Suprapubic skin (tissue), 4 donors: ENCODE measurements at places on chromosomes 1 and 21.

DNA sequence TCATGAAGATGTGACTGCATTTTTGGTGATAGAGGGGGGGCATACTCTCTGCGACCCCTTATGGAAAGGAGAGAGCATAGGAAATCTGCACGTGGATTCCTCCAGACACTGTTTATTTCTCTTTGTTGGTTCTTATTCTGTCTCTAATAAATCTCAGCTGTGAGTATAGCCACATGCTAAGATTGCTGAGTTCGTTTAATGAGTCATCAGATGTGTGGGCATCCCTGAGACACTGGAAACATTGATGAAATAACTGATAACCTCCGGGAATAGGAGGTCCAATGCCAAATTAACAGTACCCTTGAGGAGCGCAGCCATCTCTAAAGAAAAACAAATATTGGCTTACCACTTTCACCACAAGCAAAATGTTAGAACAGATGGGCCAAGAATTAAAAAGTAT, 880.2 kb upstream of the NEGR1 start:
- DNase-seq = no peak

- DNase-seq = no peak
Observed at GRCh38 chr1:99669821-99670220, 23.9 kb downstream of the PALMD start.

GRCh38 chr1:47781171-47781959, 215.8 kb downstream of the TRABD2B start:
- DNase-seq = no peak

- DNase-seq = no peak
Observed at GRCh38 chr1:216765346-216766300, 42.4 kb upstream of the ESRRG start.

- DNase-seq = no peak
Observed at GRCh38 chr1:159935719-159936272, 9.6 kb downstream of the IGSF9 start.

GRCh38 chr1:179921472-179921871, 33.1 kb upstream of the CEP350 start:
- no peak for DNase-seq

- DNase-seq = no peak
Observed at GRCh38 chr1:240766831-240767230, 154.9 kb upstream of the GREM2 start.

- DNase-seq = peak; percentile 62
Observed at GRCh38 chr1:8345621-8346415, 27.9 kb downstream of the SLC45A1 start.

DNA sequence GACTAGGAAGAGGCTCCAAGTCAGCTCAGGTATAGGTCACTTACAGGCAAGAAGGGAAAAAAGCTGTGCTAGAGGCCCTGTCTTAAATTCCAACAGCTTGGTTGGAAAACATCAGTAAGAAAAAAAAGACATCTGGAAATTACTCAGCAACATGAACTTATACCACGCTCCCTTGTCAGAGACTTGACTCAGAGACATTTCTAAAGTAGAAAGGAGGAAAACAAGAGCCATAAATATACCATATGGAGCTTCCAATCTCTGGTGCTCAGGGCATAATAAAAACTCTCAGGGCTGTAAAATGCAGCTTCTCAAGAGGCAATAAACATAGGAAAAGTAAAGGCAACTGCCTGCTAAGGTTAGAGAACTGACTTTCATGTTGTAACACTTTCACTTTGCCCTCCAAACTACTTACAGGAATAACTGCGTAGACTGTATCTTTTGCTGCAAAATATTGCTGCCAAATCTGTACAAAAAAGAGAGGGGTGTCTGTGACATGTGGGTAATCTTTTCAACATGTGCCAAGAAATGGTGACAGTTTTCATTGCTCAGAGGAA, 14.7 kb downstream of the ATPAF1 start:
- DNase-seq = no peak

DNA sequence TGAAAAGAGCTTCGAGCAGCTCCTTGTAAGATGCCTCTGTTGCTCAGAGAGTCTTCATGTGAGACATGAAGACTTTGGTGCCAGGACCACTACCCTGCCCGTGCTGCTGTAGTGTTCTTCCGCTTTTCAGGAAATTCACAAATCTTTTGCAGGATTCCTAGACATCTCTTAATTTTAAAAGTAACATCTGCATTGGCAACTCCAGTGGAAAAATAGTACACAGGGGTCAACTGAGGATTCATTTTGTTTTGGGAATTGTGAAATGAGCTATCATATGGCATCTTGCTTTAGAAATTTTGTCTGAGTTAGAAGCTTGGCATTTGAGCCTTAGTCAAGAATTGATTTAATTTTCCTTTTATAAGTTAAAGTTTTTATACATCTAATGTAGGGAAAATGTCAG, 7.2 kb downstream of the PRDM2 start:
- DNase-seq = no peak

DNA sequence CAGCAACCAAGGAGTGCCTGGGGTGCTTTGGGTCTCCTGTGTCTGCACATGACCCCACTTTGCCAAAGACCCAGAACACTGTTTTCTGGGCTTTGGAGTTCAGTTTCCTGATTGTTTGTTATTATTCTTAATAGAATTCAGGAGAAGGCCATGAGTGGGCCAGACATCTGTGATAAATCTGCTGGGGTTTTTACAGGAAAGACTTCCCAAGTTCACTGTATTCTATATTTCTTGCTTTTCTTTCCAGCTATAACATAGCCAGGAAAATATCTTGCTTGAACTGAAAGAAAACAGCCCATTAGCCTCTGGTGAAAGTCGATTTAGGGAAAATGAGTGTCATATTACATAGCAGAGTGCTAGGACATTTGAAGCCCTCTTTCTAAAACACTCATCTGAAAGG, 345.1 kb upstream of the USP24 start:
- DNase-seq = no peak

DNA sequence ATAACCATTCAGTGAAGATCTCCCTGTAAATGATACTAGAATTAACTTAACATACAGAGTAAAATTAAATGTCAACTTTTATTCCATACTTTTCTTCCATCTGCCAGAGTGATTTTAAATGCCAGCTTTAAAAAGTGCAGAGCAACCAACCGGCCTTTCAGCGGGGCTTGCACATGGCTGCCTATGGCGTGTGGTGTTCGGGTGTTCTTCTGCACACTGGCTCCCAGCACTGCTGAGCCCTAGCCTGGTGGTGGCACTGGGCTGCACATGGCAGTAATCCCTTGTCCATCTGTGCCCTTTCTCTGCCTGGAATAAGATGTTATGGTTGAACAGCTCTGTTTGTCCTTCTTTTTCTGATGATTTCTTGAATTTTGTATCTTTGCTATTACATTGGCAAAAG, 156.3 kb downstream of the SNX7 start:
- no peak for DNase-seq

- DNase-seq = peak; percentile 85
Observed at GRCh38 chr1:23452011-23452411, 27.5 kb upstream of the TCEA3 start.

DNA sequence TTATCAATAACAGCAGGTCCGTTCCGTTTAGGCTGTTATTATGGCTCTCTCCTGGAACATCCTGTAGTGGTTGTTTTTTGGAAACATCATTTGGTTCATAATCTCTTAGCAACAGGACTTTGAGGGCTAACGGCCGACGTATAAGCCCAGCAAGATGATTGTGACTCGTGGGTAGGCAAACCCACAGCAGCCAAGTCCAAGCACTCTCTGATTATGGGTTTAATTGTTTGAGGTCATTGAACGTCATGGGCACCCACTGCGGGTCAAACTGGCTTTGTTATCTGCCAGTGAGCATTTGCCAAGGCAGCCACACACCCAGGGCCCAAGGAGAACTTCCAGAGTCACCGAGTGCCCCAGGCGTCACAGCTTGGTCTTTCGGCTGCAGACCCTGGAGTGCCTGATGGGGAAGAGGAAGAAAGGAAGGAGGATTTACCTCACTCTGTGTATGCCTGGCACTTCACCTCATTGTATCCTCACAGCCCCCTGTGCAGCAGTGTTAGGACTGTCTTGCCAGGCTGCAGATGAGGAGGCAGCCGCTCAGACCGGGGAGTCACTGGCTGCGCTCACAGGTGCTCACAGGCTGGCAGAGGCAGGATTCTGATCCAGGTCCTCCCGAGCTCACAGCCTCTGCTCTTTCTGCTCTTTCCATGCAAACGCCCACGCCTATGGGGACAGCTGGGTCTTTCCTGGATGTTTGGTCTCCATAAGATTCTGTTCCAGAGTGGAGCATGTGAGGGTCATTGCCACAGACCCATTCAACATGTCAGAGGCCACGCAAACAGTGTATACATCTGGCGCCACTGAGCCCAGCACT, 30.8 kb upstream of the EPS8L3 start:
- DNase-seq = peak; percentile 69

- no peak for DNase-seq
Observed at GRCh38 chr1:205124726-205125125, 2.9 kb upstream of the RBBP5 start.

DNA sequence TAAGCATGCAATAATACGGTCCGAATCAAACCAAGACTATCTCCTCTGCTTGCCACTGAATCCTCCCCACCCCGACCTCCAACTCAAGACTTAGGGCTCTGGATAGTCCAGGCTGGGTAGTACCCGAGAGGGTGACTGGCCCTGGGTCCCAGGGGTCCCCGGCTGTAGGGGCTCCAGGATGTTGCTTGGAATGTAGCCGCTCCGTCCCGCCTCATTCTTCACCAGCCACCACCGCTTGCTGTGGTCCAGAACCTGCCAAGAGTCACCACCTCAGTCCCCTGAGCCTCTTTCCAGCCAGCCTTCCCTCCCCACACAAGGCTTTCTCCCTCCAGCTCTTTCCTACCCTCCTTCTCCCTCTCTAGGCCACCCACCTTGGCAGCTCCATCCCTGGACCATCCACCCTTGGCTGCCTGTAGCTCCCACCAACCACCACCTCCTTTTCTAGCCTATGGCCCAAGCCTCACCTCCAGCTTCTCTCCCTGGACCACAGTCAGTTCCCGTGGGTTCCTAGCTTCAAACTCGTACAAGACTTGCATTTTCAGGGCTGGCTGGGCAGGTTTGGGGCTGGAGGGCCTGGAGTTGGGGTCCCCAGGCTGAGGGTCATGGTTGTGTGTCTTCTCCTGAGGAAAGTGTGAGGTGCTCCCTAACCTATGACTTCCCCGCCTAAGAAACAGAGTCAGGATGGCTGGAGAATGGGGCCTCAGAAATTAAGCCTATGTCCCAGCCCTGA, 10.9 kb upstream of the GSTM3 start:
- DNase-seq = peak; percentile 47

GRCh38 chr1:21338573-21339355, 48.5 kb upstream of the ECE1 start:
- peak; percentile 89 for DNase-seq

GRCh38 chr1:200336901-200337391, 72.9 kb downstream of the ZNF281 start:
- DNase-seq = no peak

DNA sequence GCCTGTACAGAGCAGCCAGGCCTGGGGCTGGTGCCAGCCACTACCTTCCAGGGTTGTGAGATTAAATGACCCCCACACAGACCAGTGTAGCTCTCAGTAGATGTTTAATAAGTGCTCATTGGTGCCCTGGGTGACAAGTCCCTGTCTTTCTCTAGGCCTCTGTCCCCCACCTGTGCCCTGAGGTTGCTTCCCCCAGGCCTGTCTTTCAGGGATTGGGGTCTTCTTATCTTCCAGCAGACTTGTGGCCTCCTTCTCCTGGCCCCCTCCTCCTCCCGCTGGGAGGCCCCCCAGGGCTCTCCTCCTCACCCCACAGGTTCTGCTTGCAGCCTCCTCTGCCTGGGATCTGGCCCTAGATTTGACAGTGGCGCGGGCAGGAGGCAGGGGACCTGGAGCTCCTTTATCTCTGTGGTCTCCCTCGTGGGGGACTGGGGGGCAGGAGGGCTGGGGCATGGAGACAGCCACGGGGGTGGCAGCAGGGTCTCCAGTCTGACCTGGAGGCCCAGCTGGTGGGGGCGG, 40.3 kb downstream of the EPHA2 start:
- no peak for DNase-seq

DNA sequence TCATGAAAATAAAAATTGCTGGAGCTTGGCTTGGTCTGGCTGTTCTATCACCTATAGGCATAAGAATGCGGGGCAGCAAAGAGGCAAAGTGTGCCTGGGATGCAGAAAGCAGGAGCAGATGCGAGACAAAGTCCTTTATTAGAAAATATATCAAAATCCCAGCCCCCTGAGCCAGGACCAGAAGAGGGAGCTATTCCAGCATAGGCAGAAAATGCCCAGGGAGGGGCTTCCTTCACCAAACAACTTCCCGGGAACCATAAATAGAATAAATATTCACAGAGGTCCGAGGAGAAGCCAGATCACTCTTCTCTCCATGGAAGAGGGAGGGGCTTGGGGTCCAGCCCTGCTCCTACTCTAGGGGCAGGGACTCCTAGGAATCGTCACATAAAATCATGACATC, 5.0 kb downstream of the PPOX start:
- no peak for DNase-seq

GRCh38 chr21:44949779-44950198, 10.0 kb downstream of the SLX9 start:
- peak; percentile 94 for DNase-seq

- no peak for DNase-seq
Observed at GRCh38 chr1:113133038-113133437, 60.0 kb downstream of the LRIG2 start.

- DNase-seq = no peak
Observed at GRCh38 chr1:221729771-221730330, 12.0 kb downstream of the DUSP10 start.

DNA sequence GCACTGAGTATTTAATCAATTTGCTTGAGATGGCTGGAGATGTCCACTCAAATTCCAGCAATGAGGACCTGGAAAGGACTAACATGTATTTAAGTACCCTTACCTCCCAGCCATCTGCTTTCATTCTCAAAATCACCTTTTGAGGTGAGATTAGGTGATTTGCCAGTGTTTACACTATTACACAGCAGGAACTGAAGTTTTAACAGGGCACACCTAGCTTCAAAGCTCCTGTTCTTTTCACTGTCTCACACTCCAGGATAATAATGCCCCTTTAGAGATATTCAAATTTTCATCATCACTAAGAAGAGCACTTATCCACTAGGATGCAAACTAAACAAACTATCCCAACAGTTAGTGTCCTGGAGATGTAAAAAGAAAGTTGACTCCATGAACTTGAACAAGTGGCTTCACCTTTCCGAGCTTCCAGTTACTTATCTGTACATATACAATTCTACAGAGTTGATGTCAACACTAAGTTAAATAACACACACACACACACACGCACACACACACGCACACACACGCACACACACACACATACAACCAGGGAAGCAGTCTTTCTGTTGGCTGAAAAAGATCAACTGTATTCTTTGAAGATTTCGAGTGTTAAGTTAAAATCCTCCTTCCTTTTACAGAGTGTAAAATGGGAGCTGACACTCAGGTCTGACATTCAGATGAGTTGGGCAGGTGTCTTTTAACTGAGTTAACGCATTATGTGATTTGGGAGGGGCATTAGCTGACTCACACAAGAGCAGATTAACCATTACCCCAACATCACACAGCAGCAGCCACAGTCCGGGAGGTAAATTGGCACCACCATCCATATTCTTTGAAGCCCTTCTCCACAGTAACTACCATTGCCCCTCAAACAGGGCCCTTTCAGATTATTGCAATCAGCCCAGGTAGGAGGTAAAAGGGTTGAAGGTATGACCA, 15.5 kb upstream of the JAK1 start:
- no peak for DNase-seq
